EH (cell line): ENCODE measurements at places on chromosomes 1 and 21.
A peak's percentile ranks its signal among the peaks of the same experiment; 100 is the strongest.

- peak; percentile 46 for DNase-seq
These were observed 143.4 kb upstream of the C8B start for GRCh38 chr1:57109247-57109646.

DNA sequence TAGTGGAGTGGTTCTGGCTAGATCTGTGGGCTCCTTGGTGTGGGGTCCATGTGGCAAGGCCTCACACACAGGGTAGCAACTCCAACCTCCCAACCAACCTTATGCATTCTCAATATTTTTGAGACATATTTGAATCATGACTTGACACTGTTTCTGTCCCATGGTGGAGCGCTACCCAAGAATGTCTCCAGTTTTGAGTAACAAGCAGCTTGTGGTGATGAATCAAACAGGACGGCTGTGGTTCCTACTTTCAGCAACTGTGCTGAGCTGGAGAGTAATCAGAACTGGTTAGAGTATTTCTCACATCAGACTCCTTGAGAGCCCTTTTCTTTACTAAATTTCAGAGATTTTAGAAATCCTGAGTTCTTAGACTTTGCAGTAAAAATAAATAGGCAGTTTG, 3.1 kb downstream of the LCE3D start:
- DNase-seq, result no peak

DNA sequence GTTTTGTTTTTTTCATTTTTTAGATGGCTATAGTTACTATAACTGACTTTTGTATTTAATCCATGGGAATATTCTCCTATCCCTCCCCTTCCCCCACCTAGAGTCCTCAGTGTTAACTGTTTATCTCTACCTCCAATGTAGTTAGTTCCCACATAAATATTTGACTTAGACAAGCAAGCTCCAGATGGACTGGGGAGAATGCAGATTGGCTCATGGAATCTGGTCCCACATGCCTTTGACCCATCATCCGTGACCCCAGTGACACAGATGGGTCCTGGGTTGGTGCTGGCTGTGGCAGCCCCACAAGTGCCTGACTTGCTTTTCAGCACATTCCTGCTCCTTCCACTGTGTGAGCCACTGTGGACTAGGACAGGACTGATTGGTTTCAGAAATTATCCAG, 41.8 kb downstream of the ATP2B4 start:
- DNase-seq, result peak; percentile 38

GRCh38 chr1:51623025-51623424, 6.1 kb downstream of the OSBPL9 start:
- no peak for DNase-seq

GRCh38 chr1:223197923-223198627, 55.0 kb upstream of the TLR5 start:
- no peak for DNase-seq

DNA sequence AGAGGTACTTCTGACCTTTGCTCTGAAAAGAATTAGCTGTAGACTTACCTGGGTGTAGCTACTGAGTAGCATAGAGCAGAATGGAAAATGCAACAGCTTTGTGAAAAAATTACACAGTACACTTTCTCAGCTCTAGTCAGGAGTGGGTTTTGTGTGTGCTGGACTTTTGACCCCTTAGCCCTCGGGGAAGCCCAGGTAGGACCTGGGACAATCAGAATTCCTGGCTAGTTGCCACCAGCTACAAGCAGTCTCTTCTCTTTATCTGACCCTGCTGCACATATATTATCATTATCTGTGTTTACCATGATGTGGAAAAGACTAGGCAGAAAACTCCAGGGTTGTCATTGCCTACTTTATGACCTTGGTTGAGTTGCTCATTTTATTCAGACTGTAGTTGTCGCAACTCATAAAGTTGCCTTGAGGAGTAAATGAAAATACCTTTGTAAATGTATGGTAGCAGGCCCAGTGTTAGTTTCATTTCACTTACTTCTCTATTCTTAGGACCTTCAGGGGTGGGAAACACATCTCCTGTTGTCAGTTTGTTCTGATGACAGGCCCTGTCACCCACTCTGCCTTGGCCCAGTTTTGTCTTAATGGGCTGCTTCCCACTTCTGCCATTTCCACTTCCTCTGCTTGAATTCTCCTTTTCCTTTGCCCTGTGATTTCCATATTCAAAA, 5.4 kb downstream of the NEK7 start:
- DNase-seq, result no peak

- DNase-seq, result no peak
These were observed 814.4 kb upstream of the RGS18 start for GRCh38 chr1:191343816-191344215.

- DNase-seq, result peak; percentile 23
These were observed 3.9 kb upstream of the MEF2D start for GRCh38 chr1:156504438-156504813.

- DNase-seq, result no peak
These were observed 25.6 kb upstream of the DMBX1 start for GRCh38 chr1:46464013-46464548.

DNA sequence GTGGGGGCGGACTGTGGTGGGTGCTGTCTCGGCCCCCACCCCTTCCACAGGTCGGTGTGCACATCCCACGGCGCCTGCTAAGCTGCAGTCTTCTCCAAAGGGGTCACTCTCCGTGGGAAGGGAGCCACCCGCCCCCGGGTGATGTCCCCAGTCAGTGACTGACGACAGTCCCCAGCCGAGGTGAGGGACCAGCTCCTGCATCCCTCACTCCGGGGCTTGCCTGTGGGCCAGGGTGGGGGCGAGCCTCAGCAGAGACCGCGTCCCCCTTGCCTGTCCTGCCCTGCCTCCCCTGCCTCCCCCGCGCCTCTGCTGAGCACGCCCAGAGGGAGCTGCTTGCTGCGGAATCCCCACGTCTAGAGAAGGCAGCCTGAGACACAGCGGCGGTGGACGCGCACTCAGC, 35.9 kb upstream of the PDE9A start:
- no peak for DNase-seq
